ENCODE measurements at places on chromosomes 4 and X.
A peak's percentile ranks its signal among the peaks of the same experiment; 100 is the strongest.

- no peak for DNase-seq
These were observed 5.7 kb downstream of the ARL13A start for GRCh38 chrX:100975212-100975611.

- no peak for DNase-seq
These were observed 355.7 kb upstream of the NOCT start for GRCh38 chr4:138659812-138660316.

- no peak for DNase-seq
These were observed 808.3 kb downstream of the RPA4 start for GRCh38 chrX:97691901-97692455.

DNA sequence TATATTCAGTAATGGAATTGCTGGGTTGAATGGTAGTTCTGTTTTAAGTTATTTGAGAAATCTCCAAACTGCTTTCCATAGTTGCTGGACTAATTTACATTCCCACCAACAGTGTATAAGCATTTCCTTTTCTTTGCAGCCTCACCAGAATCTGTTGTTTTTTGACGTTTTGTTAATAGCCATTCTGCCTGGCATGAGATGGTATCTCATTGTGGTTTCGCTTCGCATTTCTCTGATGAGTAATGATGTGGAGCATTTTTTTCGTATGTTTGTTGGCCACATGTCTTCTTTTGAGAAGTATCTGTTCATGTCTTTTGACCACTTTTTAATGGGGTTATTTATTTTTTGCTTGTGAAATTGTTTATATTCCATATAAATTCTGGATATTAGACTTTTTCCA lies 13.6 kb upstream of the MAGED4B start:
- DNase-seq, result no peak

- no peak for DNase-seq
These were observed 1344.3 kb downstream of the ADGRL3 start for GRCh38 chr4:62544428-62544827.

GRCh38 chrX:53440621-53441517 lies 6.7 kb upstream of the HSD17B10 start:
- peak; percentile 57 for DNase-seq

- DNase-seq, result no peak
These were observed 54.4 kb upstream of the CXorf51B start for GRCh38 chrX:146755214-146755613.

DNA sequence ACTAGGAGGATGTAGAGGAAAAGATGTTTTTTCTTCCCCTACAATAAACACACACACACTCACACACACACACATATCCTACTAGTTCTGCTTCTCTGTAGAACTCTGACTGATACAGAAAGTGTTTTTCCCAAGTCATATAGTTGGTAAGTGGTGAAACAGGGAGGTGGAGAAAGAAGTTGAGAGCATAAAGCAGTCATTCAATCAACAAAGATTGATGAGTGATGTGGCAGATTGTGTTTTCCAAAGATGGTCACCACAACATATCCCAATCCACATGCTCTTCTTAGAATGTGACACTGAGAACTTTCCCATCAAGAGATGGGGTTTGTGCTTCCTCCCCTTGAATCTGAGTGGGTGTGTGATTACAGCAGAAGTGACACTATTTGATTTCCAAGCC lies 123.4 kb upstream of the ATP6AP2 start:
- no peak for DNase-seq

DNA sequence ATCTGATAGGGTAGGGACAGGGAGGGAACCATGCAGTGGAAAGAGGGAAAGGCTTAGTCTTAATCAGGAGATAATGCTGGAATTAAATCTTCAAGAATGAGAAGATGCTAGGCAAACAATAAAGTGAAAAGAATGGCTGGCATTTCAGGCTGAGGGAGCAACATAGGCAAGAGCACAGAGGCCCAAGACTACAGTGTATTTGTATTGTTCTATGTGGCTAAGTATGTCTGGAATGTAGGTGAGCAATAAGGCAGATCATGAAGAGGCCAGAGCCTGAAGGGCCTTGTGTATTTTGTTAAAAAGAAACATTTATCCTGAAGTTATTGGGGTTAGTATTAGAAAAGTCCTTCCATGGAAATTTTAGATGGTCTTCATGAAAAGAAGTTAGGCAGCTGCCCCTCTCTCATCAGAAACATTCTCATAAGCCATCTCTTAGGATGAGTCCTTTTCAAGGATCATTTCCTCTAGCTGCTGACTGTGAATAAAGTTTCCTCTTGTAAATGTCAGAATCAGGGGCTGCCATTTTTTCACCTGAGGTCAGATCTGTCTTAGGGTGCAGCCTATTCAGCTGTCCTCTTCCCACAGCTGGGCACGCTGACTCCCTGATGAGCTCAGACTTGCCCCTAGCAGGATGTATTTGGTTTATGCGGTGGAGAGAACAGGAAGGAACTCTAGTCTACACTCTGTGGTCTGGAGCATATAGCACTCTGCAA lies 46.3 kb downstream of the ATP10D start:
- no peak for DNase-seq

DNA sequence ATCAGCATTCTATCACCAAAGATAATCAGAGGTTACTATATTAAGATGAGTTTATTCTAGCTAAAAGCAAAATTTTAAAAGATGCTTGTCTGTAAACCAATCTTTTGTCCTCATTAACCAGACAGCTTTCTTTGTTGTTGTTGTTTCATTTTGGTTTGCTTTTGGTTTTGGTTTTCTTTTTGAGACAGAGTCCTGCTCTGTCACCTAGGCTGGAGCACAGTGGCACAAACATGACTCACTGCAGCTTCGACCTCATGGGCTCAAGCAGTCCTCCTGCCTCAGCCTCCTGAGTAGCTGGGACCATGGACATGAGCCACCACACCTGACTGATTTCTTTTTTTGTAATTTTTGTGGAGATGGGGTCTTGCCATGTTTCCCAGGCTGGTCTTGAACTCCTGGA lies 102.9 kb downstream of the COX18 start:
- no peak for DNase-seq

DNA sequence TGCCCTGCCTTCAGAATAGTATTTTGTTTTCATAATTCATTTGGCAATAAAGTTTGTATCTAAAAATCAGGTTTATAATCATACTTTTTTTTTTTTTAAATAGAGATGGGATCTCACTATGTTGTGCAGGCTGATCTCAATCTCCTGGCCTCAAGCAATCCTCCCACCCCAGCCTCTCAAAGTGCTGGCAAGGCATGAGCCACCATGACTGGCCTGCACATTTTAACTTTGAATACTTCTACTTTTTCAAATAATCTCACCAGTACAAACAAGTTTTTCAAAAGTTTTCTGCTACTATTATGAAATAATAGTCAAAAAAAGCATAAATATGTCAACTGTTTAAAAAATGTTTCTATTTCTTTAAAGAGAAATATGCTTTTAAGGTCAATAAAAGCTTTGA lies 69.6 kb upstream of the GPR34 start:
- no peak for DNase-seq

DNA sequence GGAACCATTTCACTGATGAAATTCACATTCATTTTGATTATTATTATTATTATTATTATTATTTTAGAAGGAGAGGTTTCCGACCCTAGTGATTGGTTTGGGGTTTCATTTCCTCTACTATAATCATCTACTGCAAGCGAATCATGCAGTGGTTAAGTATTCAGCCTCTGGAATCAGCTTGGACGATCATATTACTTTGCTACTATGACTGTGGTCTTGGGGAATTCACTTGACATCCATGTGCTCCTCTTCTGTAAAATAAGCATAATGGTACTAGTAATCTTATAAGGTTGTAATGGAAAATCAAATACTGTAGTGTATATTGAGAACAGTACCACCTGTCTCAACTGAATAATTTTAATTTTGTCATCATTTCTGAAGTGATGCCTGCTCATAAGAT lies 132.1 kb upstream of the SLC4A4 start:
- DNase-seq, result no peak

GRCh38 chrX:16155581-16156096 lies 11.6 kb upstream of the MAGEB17 start:
- DNase-seq, result no peak

- no peak for DNase-seq
These were observed 36.4 kb upstream of the ANKRD50 start for GRCh38 chr4:124748965-124749364.

DNA sequence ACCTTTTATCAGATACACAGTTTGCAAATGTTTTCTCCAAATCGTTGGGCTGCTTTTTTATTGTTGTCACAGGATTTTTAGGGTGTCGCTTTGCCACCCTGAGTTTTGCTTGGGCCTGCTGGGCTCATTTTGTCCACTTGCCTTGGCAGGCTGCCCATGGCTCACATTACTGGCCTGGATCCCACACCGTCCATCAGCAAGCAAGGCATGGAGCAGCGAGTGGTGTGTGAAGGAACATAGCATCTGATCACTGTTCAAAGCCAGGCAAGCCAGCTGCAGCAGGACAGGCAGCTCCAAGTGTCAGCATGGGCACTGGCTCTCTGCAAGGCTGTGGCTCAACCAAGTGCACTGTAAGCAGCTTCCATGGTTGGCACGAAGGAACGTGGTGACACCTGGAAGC lies 261.4 kb upstream of the TECRL start:
- DNase-seq, result no peak

GRCh38 chr4:61666244-61666643 lies 466.1 kb downstream of the ADGRL3 start:
- no peak for DNase-seq

GRCh38 chrX:1178580-1179057 lies 33.8 kb downstream of the CRLF2 start:
- DNase-seq, result no peak

- DNase-seq, result no peak
These were observed 192.9 kb upstream of the CTSO start for GRCh38 chr4:156146571-156146970.

DNA sequence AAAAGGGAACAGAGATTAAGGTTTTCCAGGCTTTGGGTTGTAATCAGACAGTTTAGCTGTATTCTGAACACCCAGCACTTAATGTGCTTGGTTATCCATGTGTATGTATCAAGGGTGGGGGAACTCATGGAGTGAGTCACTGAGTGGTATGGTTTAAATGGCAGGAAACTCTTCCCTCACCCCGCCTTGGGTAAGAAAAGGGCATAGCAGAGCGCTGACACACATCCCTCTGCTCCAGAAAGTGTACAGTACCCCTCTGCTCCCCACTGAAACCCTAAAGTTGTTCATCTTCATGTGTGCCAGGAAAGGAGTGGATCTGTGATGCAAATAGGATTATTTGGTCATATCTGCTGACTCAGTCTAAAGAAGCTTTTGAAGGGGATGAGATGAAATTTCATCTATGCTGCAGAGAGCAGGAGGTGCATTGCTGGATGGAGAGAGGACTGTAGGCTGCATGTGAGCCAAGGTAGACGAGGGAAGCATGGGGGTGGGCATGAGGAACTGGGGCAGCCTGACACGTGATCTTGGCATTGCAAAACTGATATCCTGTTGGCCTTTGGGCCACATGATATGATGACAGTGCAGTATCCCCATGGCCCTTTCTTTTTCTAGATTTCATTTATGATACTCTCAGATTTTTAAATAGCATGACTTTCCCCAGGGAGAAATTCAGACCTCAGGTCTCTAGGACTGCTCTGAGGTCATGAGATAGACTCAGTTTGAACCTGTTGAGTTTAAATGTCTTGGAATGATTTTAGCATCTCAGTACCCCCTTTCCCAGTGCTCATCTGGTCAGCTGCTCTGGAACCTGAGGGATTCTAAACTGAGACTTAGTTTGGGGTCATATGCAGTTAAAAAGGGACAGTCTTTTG lies 84.8 kb downstream of the TMEM164 start:
- DNase-seq, result peak; percentile 54

DNA sequence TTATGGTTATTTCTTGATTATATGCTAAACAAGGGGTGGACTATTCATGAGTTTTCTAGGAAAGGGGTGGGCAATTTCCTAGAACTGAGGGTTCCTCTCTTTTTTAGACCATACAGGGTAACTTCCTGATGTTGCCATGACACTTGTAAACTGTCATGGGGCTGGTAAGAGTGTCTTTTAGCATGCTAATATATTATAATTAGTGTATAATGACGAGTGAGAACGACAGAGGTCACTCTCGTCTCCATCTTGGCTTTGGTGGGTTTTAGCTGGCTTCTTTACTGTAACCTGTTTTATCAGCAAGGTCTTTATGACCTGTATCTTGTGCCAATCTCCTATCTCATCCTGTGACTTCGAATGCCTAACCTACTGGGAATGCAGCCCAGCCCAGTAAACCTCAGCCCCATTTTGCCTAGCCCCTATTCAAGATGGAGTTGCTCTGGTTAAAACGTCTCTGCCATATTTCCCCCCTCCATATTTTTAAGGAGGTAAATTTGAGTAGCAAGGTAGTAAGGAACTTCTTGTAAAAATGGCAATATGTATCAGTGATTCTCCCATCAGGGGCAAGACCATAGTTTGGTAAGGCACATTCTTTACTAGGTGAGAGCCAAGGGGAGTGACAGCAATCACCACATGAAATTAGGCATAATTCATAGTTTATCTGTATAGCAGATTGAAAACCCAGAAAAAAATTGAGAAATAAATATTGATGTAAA lies 2.6 kb downstream of the CXCL2 start:
- DNase-seq, result no peak

- DNase-seq, result no peak
These were observed 11.4 kb upstream of the MCUB start for GRCh38 chr4:109548655-109549054.

DNA sequence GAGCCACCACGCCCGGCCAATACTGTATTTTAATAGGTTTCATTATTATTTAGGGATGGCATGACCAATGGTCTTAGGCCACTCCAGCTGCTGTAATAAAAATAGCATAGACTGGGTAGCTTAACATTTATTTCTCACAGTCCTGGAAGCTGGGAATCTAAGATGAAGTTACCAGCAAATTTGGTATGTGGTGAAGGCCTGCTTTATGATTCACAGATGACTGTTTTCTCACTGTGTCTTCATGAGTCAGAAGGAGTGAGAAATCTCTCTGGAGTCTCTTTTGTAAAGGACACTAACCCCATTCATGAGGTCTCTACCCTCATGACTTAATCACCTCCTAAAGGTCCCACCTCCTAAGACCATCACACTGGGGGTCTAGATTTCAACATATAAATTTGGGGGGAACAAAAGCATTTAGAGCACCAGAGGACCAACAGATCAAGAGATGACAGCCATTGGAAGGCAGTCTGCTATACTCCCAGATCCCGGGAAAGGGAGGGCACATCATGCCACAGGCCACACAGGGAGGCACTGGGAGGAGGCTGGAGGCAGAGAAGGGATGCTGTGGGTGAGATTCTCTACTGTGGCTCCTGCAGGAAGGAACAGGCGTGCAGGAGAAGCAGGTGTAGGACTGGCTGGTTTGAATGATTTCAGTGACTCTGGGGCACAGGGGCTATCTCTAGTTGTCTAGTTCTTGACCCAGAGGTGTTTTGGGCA lies 335.8 kb upstream of the SFRP2 start:
- DNase-seq, result no peak
